Nucleus accumbens (tissue), 56 donors: ENCODE measurements at places on chromosomes 5 and 9.
A peak's percentile ranks its signal among the peaks of the same experiment; 100 is the strongest.

DNA sequence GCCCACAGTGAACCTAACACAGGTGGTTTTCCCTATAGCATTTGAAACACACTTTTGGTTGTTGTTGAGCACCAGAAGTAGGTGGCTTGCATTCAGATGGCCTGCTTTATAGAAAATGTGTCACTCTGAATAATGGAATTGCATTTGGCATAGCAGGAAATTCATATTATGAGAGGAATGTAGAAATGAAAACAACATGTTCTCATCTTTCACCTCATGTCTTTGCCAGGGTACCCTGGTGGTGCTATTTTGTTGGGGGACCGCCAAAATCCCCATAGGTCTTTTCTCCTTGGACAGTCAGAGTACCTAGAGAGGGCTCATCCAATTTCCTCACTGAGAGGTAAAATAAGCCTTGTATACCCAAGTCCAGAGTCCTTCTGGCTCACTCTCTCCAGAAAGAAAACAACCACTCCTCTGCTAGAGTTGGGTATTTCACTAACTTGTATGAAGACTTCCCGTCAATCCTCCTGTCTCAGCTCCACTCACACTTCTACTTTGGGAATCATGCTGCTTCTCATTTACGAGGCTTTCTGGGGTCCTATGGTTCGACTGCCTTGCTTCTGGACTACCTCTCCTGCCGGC, 67.4 kb downstream of the MRPS27 start:
- DNase-seq: no peak

- DNase-seq: no peak
Observed at GRCh38 chr9:115717711-115718173, 435.8 kb upstream of the PAPPA start.

GRCh38 chr9:110604171-110604601, 24.6 kb upstream of the SVEP1 start:
- DNase-seq: no peak

- DNase-seq: no peak
Observed at GRCh38 chr9:31799953-31800609, 584.4 kb upstream of the ACO1 start.

DNA sequence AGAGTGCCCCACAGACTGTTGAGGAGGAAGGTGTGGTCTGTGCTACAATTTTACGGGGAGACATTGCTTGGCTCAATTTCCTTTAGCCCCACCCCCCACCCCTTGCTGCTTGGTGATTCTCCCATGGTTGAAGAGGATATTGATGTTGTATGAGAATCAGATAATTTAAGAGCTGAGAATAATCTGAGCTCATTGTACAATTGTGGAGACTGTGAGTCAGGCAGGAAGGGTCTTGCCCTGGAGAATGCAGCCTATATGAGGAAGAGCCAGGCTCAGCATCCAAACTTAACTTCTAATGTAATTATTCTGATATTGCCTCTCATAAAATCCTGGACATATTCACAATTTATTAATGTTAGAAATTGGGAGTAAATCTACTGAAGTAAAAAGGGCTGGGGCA, 26.1 kb upstream of the OR2S2 start:
- no peak for DNase-seq

DNA sequence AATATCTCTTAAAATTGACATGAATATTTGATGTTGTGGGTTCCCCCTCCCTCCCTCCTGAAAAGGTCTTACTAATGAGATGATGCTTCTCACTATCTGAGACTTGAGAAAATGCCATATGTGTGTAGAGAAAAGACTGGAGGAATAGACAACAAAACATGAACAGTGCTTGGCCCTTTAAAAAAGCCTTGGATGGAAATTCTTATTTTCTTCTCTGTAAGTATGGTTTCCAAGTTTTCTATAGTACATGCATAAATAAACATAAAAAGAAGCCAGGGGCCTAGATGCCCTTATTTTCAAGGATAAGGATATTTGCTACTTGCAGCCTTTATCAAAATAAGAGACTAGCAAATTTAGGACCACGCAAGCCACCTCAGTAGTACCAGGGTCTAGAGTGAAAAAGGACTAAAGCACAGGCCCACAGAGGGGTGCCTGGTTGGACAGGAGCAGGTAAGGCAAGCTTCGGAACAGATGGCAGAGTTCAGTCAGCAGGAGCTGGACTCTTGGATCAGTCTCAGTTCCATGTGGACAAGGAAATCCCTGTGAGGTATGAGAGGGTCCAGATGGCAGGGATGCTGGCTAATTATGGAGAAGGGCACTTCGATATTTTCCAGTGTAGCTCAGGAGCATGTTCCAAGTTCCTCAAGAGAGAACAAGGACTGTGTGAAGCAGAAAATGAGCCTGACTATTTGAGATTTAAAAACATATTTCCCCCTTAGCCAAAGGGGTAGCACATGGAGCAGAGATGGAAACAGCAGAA, 4.6 kb upstream of the ANP32B start:
- DNase-seq: no peak

DNA sequence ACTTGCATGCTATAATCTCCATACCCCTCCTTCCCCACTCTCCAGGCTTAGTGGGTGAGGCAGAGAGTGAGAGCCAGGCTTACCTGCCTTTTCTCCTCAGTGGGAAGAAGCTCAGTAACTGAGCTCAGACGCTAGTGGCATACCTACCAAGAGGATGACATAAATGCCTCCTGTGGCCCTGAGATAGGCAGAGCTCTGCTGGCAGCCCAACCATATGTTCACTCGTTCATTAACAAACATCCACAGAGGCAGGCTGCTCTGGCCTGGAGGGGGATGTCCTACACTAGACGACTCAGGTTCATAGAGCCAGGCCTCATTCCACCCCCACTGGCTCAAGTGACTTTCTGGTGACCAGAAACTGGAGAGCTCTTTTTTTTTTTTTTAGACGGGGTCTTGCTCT, 81.3 kb downstream of the THBS4 start:
- no peak for DNase-seq

GRCh38 chr5:92850886-92851285, 730.1 kb downstream of the NR2F1-AS1 start:
- DNase-seq: no peak

- DNase-seq: no peak
Observed at GRCh38 chr5:156835905-156836304, 14.2 kb upstream of the PPP1R2B start.

GRCh38 chr9:122118343-122119165, 25.4 kb upstream of the TTLL11 start:
- no peak for DNase-seq

- no peak for DNase-seq
Observed at GRCh38 chr5:333945-334344, 12.4 kb downstream of the AHRR start.

DNA sequence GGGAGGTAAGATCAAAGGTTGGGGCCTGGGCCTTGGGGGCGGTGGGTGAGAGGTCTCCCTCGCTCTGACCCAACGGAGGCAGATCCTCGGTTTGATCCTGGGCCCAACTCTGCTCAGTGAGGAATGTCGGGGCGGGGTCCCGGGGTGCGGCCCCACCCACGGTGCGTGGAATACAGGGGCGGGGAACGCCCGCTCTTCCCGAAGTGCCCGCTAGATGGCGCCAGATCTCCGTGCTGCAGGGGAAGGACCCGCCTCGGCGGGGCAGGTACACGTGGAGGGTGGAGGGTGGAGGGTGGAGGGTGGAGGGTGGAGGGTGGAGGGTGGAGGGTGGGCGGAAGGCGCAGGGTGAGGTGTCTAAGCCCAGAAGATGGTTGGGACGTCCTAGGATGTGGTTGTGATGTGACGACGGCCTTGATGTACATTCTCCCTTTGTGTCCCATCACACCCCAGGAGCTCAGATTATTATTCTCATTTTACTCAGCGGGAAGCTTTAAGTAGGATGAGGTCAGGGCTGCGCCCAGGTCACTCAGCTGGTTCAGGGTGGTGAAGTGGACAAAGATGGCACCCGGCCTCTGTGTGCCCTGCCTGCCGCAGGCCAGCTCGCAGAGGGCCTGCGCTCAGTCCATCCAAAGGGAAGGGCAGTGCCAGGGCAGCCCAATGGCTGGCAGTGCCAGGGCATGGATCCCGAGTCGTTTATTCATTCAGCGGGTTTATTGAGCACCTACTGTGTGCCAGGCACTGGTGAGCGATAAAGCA, 9.4 kb upstream of the RPS14 start:
- DNase-seq: peak; percentile 48

DNA sequence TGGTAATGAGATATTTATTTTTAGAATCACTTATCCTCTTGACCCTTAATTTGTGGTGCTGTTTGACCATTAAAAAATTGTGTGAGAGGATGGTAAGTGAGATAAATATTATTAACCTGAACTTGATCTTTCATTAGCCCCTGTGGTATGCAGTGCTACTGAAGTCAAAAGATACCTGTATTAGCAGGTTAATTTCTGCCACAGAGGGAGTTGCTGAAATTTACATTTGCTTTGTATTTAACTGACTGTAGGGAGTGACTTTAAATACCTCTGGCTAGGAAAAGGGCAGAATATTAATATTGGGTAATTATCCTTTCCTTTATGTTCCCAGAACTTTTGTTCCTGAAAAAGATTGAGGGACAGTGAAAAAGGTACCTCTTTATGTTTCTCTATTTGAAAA, 133.6 kb downstream of the CHSY3 start:
- DNase-seq: no peak

GRCh38 chr9:112061152-112061740, 113.9 kb downstream of the SUSD1 start:
- no peak for DNase-seq

DNA sequence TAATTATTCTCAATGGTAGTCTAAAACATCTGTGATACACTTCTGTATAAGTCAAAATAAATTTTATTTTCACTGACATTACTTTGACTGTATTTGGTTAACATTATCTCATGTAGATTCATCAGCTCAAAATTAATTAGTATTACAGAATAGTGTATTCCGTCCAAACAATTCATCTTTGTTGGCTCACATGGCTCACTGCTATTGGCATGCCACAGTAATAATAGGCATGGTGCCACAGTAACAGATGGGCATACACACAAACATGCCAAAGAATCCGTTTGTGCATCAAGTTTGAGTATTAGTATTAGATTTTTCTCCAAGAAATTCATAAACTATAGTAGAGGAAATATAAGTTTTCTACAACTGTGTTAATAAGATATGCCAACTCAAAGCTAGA, 14.2 kb downstream of the AP3B1 start:
- DNase-seq: no peak

DNA sequence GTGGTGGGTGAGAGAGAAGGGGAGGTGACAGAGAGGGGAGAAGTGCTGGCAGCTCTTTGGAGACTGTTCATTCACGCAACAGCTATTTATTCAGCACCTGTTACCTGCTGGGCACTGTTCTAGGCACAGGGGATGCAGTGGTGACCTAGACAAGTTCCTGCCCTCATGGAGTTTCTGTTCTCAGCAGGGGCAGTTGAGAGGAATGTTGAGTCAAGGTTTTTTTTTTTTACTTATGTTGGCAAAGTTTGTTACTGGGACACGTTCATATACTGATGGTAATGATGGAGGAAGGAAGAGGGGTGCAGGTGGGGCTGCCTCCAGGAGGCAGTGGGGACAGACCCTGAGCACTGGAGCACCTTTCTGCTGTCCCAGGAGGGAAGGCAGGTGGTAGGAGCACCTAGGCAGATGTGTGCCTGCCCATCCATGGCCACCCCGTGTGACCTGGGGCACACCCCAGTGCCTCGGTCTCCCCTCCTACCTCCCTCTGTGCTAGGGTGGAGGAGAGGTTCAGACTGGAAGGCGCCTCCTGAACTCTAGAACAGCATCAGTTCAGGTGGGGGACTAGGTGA, 49.4 kb upstream of the SLC25A51 start:
- no peak for DNase-seq
